Esophagus muscularis mucosa (tissue), 4 donors: ENCODE measurements at places on chromosomes 12 and 14.

GRCh38 chr14:74566174-74567141, 45.6 kb downstream of the LTBP2 start:
- no peak for DNase-seq

- no peak for DNase-seq
Observed at GRCh38 chr12:82363990-82364389, 5.7 kb downstream of the METTL25 start.

DNA sequence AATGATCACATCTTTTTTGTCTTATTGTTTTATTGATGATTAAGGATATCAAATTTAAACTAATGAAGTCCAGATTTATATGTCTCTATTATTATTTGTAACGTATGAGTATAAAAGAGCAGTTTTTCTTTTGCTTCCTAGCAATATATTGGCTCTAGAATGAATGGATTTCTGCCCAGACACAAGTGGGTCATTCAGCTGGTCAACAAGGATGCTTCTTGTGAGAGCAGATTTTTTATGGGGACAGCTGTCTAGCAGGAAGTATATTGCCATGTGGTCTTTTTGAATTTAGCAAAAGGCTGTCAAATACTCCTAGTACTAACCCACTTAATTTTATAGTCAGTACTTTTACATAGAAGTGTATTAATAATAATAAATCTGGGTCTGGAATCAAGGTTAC, 1071.1 kb upstream of the FLRT2 start:
- DNase-seq: no peak

GRCh38 chr12:2625289-2625612, 169.5 kb upstream of the FKBP4 start:
- no peak for DNase-seq

DNA sequence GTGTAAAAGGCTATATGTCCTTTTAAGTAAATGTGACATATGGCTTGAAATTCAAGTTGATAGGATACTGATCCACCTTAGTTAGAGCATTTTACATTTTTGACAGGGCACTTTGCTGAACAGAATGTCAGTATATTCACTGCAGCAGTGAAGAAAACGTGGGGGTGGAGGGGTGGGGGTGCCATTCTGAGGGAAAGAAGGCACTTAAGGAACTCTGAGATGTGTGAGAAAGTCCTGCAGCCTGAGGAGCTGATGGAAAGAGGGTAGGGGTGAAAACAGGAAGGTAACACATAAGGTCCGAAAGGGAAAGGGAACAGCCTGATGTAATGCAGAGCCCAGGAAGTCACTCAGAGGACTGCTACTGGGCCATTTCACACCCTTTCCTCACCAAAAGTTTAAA, 265.5 kb upstream of the GRIP1 start:
- DNase-seq: no peak

- DNase-seq: no peak
Observed at GRCh38 chr12:112627851-112628250, 163.7 kb upstream of the RPH3A start.

GRCh38 chr12:88202500-88202899, 60.4 kb downstream of the TMTC3 start:
- no peak for DNase-seq

- no peak for DNase-seq
Observed at GRCh38 chr14:59857328-59857727, 13.2 kb downstream of the RTN1 start.

DNA sequence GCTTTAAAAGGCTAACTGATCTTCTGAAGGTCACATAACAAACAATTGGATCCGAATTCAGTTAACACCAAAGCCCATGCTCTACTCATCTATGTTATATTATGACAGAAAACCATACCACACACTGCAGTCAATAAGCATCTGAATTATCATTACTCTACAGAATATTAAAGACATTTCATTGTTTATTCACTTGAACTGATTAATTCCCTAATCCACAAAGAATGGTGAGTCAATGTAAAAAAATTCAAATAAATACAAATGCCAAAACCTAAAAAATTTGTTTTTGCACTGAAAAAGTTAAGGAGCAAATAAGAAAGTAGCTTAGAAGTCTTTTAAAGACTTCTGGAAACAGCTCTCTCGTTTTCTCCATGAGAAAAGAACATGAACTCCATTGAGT, 13.7 kb downstream of the NID2 start:
- no peak for DNase-seq

- DNase-seq: no peak
Observed at GRCh38 chr12:4820971-4821370, 88.7 kb upstream of the KCNA1 start.

- DNase-seq: peak; percentile 75
Observed at GRCh38 chr14:96660667-96661066, 136.5 kb upstream of the VRK1 start.

GRCh38 chr14:89841851-89842250, 112.7 kb downstream of the EFCAB11 start:
- no peak for DNase-seq

- no peak for DNase-seq
Observed at GRCh38 chr12:3418609-3419390, 72.2 kb upstream of the PRMT8 start.

DNA sequence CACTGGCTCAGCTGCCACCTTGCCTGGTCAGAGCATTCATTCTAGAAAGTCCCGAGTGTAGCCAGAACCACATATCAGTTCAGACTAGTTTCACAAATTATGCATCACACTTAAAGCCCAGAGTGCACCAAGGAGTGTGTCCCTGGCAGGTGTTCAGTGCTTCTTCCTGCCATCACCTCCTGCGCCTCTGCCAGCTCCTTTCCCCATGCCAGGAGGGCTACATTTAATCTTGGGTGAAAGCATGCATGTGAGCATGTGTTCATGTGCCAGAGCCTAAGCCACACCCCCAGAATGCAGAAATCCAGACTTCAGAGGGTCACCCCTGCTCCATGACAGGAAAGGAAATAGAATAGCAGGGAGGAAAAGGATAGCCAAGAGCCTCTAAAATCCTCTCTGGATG, 381.6 kb downstream of the DPF3 start:
- DNase-seq: no peak

GRCh38 chr14:56212521-56212920, 94.3 kb downstream of the PELI2 start:
- DNase-seq: no peak

GRCh38 chr12:105048315-105048714, 35.9 kb downstream of the ALDH1L2 start:
- DNase-seq: no peak

DNA sequence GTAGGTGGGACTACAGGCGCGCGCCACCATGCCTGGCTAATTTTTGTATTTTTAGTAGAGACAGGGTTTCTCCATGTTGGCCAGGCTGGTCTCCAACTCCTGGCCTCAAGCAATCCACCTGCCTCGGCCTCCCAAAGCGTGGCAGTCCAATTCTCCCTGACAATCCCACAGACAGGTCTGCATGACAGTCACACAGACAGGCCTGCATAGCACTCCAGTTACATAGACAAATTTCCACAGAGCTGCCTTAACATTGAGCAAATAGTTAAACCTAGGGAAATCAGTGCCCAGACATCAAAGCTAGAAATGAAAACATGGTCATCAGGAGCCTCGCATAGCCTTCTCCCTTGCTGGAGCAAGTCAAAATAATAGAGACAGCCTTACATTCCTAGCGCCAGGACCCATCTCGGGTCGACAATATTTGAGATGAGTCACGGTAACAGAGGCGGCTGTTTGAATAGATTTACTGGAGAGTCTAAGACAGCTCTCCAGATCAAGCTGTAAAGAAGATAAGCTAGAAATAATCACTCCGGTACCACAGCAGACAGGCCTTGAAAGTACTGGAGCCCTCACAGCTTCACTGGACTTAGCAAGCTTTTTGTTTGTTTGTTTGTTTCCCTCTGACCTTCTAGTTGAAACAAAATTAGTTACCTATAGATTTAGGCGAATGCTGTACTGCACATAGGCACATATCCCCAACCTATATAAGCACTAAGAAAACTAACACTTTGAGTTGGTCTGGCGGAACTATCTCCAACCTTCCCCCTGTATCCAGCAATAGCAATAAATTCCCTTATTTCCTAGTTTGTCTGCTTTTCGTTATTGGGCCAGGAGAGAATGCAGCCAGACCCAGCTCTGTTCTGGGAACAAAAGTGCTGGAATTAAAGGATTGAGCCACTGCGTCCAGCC, 23.8 kb upstream of the PYROXD1 start:
- no peak for DNase-seq

GRCh38 chr14:104676130-104676693, 13.2 kb upstream of the INF2 start:
- no peak for DNase-seq

- no peak for DNase-seq
Observed at GRCh38 chr14:76329951-76330350, 46.0 kb upstream of the ESRRB start.

- DNase-seq: no peak
Observed at GRCh38 chr12:69321351-69321750, 26.8 kb upstream of the LYZ start.

GRCh38 chr12:110010853-110011723, 11.9 kb downstream of the ANKRD13A start:
- no peak for DNase-seq

DNA sequence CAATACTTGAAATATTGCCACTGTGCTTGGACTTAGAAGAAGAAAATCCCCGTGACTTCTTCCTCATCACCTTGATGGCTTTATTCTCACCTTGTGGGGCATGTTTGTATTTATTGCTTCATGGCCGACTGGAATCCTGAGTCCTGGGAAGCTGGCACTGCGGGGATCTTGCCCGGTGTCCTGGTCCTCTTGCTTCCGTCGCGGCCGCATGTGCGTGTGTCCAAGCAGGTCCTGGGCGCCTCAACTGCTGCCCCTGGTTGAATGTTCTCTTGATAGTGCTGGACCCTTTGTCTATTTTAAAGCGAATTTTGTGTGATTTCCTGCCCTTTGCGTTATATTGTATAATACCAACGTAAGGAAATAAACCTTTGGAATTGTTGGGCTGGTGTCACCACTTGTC, 6.3 kb upstream of the PUS1 start:
- DNase-seq: no peak

DNA sequence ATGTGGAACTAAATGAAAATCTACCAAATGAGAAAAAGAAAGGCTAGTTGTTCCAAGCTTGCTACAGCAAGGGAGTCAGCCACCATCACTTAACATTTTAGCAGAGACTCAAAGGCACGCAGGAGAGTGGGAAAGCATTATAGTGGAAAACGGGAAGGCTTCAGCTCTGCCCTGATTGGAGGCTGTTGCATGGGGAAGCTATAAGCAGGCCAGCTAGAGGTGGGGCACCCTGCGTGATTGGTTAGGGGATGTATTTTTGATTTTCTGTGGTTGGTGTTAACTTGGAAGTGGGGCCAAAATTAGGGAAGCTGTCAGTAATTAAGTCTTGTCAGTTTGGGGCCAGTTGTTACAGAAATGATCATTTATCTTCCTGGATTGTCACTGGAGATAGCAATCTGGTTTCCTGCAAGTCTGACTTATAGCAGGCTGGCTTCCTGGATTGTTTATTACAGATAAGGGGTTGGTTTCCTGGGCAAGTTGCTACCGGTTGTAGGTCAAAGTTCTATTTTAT, 93.9 kb downstream of the FAR2 start:
- no peak for DNase-seq

DNA sequence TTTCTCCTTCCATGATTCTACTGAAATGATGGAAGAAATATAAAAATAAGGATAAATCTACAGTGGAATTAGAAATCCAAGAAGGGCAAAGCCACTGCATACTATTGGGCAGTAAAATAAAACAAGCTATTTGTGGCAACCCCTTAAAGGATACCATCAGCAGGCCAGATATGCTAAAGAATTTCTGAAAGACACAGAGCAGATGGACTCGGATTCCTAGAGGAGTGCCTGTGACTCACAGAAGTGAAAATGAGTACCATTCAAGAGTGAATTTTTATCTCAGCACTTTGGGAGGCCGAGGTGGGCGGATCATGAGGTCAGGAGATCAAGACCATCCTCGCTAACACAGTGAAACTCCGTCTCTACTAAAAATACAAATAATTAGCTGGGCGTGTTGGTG, 318.1 kb downstream of the LRIG3 start:
- no peak for DNase-seq

DNA sequence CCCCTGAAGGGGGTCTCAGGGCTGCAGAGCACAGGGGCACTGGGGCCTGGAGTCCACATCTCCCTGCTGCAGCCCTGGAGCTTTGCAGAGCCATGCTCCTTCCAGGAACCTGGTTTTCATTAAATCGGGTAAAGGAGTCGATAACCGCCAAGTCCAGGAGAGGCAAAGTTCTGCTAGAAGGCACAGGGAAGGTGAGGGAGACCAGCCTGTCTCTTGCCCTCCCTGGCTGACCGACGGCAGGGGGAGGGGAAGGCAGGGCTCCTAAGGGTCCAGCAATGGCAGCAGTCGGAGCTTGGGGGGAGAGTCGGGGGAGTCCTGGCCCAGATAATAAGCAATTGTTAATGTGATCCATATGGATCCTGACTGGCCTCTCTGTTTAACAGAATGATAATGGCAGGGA, 3.0 kb downstream of the FIGNL2 start:
- DNase-seq: no peak

- no peak for DNase-seq
Observed at GRCh38 chr12:89261982-89262381, 90.3 kb downstream of the DUSP6 start.

GRCh38 chr12:30323008-30323407, 372.7 kb downstream of the IPO8 start:
- DNase-seq: no peak

DNA sequence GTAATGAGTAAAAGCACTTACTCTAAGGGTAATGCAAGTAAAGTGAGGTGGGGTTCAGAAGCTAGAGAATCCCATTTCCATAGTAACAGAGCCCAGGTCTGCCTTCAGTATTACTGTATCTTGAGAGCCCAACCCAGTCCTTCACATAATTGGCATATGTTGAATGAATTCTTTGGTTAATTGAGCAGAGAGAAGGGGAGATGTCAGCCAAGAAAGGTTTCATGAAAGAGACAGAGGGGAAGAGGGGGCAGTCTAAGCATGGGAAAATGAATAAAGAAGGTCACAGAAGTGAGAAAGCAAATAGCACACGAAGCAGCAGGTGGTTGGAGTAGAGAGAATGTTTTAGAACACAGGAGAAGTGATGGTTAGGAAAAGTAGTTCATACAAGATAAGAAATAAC, 371.1 kb downstream of the SEC23A start:
- DNase-seq: no peak

DNA sequence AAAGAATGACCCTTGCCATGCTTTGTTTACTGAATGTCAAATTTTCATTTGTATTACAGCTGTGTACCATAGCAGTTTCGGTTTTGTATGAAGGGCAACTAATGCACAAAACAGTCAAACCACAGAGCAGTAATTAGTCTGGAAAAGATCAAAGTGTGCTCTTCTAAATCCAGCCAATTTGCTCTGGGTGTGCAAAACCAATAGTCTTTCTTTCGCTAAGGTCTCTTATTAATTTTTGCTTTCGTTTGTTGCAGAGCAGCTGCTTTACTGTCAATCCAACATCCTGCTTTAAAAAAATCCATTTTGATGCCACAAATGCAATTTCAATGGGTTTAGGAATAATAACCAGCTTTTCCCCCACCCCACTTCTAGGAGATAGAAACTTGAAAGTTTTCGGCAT, 114.2 kb downstream of the BRMS1L start:
- DNase-seq: no peak

GRCh38 chr12:54662026-54662425, 13.9 kb upstream of the DCD start:
- no peak for DNase-seq

- DNase-seq: no peak
Observed at GRCh38 chr12:94689002-94689645, 38.8 kb upstream of the TMCC3 start.

GRCh38 chr12:28096649-28097048, 93.6 kb upstream of the CCDC91 start:
- DNase-seq: no peak
